Chondrocyte (in vitro differentiated cells): ENCODE measurements at places on chromosomes 3 and 15. TPM values are rescaled to one million over a fixed set of nuclear protein-coding genes. Genes with fewer than 3 reads are reported as not detected.

Gene C2CD4A
- 0.10 TPM in 1 of 3 replicates, not detected in the others for total RNA-seq

Gene GUCA1C
- not detected in 3 replicates for total RNA-seq

Gene IL20RB
- 0.92 to 1.2 TPM (median 0.94 TPM) in 3 replicates for total RNA-seq

GRCh38 chr15:25985165-25985564 lies 122.0 kb upstream of the ATP10A start:
- peaks cover 23% of the 10 kb centered on the region for H3K27me3 ChIP-seq
- no peaks in the 10 kb centered on the region for H3K4me1 ChIP-seq
- DNase-seq = no peak
- no peak overlapping the region for H3K27ac ChIP-seq
